Left forelimb (tissue), 1 donor: ENCODE measurements at places on chromosomes 13 and 19.

DNA sequence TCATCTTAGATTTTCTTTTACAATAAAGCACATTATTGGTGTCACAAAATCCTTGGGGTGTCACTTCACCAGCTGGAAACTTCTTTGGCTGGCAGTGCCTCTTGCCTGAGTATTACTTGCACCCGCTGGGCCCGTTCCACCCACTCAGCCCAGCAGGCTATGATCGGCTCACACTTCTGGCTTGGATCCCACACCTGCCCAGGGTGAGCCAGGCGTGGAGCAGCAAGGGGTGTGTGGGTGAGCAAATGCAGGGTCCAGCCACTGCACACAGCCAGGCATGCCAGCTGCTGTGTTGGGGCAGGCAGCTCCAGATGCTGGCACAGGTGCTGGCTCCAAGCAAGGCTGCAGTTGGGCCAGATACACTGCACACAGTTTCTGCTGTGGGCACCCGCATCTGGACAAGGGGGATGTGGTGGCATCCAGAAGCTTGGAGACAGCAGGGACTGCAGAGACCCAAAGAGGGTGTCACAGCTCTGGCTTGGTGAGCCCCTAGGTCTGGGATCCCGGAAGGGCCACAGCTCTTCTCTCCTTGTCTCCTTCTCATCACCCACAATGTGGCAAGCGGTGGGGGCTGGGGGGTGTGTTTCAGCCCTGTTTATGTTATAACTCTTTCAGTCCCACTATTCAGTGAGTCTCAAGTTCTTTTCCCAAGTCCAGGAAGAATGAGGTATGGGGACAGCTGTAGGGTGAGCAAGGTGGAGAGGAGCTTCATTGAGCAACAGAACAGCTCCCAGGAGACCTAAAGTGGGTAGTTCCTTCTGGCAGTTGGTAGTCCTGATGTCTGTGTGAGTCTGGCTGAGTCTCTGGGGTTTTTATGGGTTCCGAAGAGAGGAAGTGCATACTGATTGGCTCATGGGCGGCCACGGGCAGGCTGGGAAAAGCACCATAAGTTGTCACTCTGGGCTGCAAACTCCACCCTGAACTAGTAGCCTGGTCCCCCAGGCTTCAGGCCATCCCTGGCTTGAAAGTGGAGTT, 25.3 kb upstream of the TBC1D4 start:
- no peak for DNase-seq

DNA sequence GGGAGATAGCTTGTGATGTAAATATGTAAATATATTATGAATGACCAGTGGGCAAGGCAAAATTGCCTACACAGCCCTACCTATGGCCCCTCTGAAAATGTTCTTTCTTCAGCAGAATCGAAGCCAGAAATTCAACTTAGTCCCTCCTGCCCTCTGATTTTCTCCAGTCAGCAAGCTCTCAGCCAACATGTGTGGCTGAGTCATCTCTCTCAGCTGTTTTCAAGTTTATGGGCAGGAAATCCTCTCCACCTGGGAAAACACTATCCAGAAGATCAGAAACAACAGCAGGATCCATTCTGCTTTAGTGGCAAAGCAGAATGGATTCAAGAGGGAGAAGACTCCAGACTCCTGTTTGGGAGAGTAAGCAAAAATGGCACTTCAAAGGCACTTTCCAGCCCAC, 8.9 kb upstream of the ZNF527 start:
- DNase-seq = no peak

DNA sequence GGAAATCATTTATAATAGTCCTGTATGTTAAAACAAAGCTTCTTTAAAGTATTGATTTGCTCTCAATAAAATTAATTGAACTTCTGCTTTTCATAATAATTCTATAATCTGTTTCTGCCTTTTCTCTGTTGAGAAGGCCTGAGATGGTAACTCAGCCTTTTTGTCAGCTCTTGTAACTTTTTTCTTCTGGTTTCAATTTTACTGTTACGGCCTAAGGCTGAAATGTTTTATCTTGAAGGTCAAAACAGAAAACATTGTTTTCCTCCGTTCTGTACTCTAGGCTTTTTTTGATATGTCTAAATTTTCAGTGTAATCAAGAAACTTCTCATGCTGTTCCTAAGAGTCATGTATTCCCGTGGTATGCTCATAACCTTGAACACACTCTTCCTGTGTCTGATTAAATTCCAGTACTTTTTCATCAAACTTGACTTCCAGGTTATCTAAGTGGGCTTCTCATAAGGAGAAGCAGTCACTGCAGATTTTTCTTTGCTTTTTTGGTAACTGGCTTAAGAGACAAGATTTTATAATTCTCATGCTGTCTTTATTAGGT, 7.6 kb upstream of the NAXD start:
- DNase-seq = no peak

- DNase-seq = peak; percentile 31
These were observed 16.9 kb upstream of the SIGLEC11 start for GRCh38 chr19:49977881-49978280.

- no peak for DNase-seq
These were observed 80.0 kb downstream of the GPR12 start for GRCh38 chr13:26680572-26680971.

GRCh38 chr19:46951171-46951986, 68.3 kb upstream of the NPAS1 start:
- DNase-seq = no peak

- no peak for DNase-seq
These were observed 47.5 kb downstream of the ZNF536 start for GRCh38 chr19:30419568-30420180.

- no peak for DNase-seq
These were observed at the start of gene MTUS2 for GRCh38 chr13:28820099-28821051. Gene MTUS2, plus strand, starts transcription at chr13:28820339.

GRCh38 chr19:17784201-17785008, 10.5 kb upstream of the B3GNT3 start:
- DNase-seq = peak; percentile 79

DNA sequence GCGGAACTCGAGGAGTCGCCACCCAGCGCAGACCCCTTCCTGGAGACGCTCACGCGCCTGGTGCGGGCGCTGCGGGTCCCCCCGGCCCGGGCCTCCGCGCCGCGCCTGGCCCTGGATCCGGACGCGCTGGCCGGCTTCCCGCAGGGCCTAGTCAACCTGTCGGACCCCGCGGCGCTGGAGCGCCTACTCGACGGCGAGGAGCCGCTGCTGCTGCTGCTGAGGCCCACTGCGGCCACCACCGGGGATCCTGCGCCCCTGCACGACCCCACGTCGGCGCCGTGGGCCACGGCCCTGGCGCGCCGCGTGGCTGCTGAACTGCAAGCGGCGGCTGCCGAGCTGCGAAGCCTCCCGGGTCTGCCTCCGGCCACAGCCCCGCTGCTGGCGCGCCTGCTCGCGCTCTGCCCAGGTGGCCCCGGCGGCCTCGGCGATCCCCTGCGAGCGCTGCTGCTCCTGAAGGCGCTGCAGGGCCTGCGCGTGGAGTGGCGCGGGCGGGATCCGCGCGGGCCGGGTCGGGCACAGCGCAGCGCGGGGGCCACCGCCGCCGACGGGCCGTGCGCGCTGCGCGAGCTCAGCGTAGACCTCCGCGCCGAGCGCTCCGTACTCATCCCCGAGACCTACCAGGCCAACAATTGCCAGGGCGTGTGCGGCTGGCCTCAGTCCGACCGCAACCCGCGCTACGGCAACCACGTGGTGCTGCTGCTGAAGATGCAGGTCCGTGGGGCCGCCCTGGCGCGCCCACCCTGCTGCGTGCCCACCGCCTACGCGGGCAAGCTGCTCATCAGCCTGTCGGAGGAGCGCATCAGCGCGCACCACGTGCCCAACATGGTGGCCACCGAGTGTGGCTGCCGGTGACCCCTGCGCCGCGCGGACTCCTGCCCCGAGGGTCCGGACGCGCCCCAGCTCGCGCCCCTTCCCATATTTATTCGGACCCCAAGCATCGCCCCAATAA, 2.3 kb downstream of the AMH start:
- no peak for DNase-seq

DNA sequence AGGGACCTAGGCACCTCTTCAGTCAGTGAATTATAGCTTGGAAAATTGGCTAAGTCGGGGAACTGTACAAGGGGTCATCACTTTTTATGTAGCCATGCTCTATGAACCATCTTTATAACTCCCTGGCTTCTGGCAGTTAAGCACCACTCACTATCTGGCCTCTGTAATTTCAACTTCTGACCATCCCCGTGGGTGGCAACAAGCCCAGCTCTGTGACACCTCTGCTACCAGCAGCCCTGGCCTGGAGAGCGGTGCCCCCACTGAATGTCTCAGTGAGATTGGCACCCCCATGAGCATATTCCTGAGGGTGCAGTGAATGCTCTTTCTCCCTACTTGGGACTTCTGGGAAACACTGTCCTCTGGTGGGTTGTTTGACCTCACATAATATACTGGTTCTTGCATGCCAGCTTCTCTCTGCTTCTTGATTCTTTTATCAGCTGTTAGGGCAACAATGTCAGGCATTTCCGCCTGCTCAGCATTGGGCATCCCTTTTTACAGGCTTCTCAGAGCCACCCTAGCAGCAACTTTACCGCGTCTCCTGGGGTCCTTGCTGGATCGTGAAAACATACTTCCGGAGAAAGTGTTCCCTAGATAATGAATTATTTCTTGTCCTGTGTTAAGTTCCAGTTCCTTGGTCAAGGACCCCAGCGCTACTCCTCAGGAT, 10.4 kb downstream of the KL start:
- no peak for DNase-seq

DNA sequence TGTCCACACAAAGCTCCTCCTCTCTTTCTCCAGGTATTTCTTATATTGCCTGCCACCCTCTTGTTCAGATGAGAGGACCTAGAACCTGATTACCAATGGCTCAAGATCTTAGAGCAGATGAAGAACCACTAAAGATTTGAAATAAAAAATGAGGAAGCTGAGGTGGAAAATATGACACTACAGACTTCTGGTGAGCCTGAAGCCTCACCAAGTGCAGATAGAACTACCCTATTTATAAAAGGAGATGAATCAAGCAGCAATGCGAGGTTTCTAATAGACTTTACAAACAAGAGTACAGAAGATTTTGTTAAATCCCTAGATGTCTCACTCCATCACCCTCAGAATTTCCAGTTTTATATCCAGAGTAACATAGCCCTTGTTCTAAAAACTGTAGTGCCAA, 345.8 kb downstream of the TBC1D4 start:
- no peak for DNase-seq

GRCh38 chr13:83297586-83298290, 584.5 kb downstream of the SLITRK1 start:
- no peak for DNase-seq

- DNase-seq = no peak
These were observed 98.6 kb downstream of the GADD45B start for GRCh38 chr19:2574478-2574931.

GRCh38 chr13:112058941-112059340, 8.0 kb upstream of the SOX1 start:
- DNase-seq = no peak

DNA sequence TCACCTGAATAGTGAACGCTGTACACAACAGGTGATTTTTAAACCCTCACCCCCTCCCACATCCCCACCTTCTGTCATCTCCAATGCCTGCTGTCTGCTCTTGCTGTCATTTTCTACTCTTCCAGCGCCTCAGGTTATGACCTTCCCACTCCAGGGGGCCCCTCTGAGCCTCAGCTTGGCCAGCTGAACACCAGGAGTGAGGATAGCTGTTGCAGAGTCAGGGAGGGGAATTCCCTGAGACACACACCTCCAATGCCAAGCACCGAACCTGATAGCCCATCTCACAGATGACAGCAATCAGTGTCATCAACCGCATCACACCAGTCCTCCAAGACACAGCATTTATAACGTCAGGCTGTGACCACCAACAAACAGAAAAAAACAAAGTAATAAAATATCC, 193.5 kb downstream of the ZNF536 start:
- DNase-seq = no peak

DNA sequence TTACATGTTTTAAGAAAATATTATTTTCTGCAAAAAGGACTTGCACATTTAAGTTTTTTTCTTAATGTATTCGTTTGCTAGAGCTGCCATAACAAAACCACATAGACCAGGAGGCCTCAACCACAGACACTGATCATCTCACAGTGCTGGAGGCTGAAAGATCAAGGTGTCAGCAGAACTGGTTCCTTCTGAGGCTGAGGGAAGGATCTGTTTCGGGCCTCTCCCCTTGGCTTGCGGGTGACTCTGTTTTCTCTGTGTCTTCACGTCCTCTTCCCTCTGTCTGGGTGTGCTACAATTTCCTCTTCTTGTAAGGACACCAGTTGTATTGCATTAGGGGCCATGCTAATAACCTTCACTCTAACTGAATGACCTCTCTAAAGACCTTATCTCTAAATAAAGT, 364.2 kb downstream of the IRS2 start:
- DNase-seq = no peak

- DNase-seq = no peak
These were observed 45.8 kb downstream of the MIPEP start for GRCh38 chr13:23843436-23843835.

- no peak for DNase-seq
These were observed 3.0 kb downstream of the KCTD12 start for GRCh38 chr13:76883236-76883635.

DNA sequence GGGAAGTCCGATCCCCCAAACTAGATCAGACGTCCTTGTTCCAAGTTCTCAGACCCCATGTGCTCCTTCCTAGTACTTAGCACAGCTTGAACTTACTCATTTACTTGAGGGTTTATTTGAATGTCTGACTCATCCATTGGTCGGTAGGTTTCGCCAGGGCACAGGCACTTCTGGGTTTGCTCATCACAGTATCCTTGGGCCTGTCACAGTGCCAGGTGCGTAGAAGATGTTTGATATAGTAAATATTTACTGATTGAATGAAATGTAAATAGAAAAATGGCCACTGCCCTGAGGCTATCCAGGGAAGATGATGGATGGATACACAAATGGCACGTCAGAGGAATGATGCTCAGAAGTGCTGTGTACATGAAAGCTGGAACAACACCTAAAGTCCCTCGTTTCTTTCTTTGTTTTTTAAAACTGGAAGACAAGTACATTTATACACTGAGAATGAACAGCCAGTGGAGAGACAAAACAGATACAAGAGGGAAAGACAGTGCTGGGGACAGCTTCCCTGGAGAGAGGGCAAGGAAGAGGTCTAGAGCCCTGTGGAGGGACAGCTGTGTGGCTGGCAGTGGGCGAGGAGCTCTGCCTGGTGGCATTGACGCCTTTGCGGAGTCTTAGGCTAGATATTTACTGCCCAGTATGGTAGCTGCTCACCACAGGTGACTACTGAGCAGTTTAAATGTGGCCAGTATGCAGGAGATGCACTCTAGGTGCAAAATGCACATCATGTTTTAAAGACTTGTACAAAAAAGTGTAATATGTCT, 31.2 kb upstream of the KL start:
- no peak for DNase-seq

- no peak for DNase-seq
These were observed 59.0 kb upstream of the SCEL start for GRCh38 chr13:77476456-77476855.

DNA sequence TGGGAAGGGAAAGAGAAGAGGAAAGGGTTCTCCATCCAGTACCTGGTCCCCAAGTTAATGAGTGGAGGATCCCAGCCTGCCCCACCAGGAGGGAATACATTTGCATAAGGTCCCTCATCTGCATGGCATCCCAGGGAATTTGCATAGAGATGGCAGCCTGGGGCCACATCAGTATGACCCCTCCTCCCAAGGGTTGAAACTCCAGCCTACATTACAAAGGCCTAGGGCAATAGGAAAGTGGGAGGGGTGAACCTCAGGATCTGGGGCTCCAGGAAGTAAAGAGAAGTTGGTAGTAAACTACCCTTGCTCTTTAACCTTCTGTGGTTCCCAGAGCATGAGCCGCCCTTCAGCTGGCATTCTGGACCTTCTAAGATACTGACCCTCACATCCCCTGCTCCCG, 6.8 kb upstream of the NECTIN2 start:
- no peak for DNase-seq

GRCh38 chr19:35309481-35310279, 17.7 kb downstream of the MAG start:
- no peak for DNase-seq

GRCh38 chr13:49371943-49372613, 71.8 kb downstream of the CAB39L start:
- no peak for DNase-seq

- DNase-seq = no peak
These were observed 2458.3 kb upstream of the PCDH20 start for GRCh38 chr13:63873936-63874335.
